ENCODE measurements at places on chromosomes 6 and 20. TPM values are rescaled to one million over a fixed set of nuclear protein-coding genes. Genes with fewer than 3 reads are reported as not detected.

SLC17A3 gene
- total RNA-seq: not detected

CD40 gene
- total RNA-seq: 2.3 TPM

PNLDC1 gene
- not detected for total RNA-seq

MAP1LC3A gene
- 21.8 TPM for total RNA-seq
